HS-5 (cell line): ENCODE measurements at places on chromosomes 16 and 17.
A peak's percentile ranks its signal among the peaks of the same experiment; 100 is the strongest.

DNA sequence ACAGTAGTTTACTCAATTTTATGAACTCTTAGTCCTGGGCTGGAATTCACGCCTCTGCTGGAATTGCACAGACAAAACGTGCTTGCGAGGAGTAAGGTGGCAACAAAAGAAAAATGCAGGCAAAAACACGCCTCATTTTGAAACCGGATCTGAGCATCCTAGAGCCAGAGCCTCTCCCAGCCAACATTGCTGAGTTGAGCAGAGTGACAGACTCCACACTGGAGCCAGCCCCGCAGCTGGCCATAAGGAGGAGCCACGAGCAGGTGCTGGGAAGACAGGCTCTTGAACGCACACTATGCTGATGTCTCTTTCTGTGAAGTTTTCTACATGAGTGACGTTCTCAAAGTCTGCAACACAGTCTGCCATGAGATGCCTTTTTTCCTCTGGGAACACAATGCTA lies 14.6 kb upstream of the HSBP1 start:
- DNase-seq, result no peak

- DNase-seq, result no peak
These were observed 52.0 kb upstream of the AMZ2 start for GRCh38 chr17:68195667-68196393.

DNA sequence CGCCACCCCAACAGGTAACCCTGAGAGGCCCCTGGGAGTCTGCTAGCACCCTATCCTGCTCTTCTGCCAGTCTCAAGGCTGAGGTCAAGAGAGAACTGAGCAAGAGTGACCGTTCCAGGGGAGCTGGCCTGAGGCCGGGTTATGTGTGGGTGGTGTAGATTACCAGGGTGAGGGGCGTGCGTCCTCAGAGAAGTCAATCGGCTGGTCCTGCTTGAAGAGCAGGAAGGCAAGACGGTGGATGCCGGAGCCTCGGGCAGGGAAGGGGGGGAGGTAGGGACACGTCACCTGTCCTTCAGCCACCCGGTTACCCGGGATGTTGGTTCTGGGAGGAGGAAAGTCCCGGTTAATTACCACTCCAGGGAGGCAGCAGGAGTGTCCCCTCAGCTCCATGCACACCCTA lies 2.6 kb upstream of the TRIM65 start:
- no peak for DNase-seq

DNA sequence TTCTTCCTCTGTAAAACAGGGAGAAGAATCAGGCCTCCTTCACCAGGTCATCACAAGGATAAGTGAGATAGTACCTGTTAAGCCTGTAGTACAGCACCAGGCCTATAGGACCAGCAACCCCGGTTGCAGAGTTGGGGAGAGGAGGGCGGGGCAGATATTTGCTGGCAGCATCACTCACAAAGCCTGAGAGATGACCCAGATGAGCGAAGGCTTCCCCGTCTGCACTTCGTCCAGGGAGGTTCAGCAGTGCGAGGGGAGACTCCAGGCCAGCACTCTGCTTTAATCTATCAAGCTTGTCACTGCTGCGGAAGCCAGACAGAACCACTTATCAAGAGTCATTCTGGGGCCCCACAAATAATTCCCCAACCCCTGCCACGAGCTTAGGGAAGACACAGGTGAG lies 15.8 kb upstream of the RBBP6 start:
- no peak for DNase-seq

DNA sequence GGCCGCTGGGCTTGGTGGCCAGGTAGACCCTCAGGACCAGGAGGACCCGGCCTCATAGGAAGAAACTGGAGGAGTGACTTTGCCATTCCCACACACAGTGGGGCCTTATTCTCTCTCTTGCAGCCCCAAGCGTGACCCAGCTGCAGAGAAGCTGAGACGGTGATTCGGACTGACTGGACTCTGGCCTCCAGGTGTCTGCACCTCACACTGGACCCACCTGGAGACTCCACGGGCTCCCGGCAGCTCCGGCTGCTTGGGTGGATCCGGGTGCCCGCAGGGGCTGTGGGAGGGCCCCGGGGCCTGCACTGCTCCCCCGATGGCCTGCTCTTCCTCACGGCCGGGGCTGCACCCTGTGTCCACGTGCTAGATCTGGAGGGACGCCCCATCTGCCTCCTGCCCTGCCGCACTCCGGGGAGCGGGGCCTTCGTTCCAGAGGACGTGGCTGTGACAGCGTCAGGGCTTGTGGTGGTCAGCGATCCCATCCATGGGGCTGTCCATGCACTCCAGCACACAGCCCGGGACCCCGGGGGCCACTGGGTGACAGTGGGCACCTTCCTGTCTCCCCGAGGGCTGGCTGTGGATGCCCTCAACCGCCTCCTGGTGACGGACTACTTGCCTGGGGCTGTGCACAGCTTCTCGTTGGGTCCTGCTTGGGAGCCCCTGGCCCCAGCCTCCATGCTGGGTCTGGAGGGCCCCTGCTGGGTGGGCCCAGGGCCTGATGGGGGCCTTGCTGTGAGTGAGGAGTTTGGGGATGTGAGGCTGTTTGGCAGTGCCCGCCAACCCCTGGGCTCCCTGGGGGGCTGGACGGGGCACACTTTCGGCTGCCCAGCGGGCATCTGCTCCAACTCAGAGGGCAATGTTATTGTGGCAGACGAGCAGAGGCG lies 810 bp downstream of the NHLRC4 start:
- DNase-seq, result no peak

GRCh38 chr17:418421-418751 lies 65.8 kb upstream of the RPH3AL start:
- no peak for DNase-seq

- DNase-seq, result no peak
These were observed 47.0 kb upstream of the MARCHF10 start for GRCh38 chr17:62855156-62855555.

DNA sequence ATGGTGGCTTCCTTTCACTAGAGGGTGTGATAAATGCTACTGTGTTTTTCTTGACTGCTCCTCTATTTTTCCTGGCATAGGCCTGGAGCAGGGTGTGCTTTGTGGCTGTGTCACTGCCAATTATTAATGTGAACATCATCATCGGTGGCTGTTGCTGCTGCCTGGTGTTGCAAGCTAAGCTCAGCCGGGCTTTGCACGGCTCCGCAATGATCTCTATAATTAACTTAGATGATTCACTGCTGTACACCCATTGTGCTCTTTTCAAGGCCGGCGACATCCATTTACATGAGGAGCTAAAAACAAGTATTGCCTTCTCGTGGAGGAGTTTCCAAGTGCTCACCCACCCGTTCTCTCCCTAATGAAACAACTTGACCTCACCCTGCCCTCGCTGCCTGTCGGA lies 160.1 kb upstream of the IRX3 start:
- no peak for DNase-seq

- DNase-seq, result no peak
These were observed 150.0 kb downstream of the C16orf78 start for GRCh38 chr16:49523435-49524159.

DNA sequence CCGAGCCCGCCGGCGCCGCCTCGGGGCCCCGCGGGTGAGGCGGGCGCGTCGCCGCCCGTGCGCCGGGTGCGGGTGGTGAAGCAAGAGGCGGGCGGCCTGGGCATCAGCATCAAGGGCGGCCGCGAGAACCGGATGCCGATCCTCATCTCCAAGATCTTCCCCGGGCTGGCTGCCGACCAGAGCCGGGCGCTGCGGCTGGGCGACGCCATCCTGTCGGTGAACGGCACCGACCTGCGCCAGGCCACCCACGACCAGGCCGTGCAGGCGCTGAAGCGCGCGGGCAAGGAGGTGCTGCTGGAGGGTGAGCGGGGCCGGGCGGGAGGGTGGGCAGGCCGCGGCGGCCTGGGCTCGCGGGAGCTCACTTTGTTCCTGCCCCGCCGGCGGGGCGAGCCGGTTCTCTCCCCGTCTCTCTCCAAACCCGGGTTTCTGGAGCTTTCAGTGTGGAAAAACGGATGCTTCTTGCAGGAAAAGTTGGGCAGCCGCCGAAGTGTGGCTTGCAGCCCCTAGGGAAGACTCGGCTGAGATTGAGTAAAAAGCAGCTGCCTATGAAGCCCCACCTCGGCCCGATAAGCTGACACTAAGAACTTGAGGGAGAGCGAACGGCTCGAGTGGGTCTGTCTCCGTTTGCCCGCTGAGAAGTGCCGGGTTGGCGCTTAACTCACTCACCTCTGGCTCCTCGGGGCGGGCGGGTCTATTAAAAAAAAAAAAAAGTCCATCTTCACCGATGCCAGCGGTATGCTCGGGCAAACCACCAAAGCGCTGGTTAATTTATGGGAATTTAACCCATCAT lies 677 bp downstream of the SNTB2 start:
- no peak for DNase-seq

GRCh38 chr17:61659437-61659836 lies 68.4 kb upstream of the NACA2 start:
- DNase-seq, result no peak

GRCh38 chr17:13756763-13757162 lies 155.0 kb upstream of the HS3ST3A1 start:
- no peak for DNase-seq

- DNase-seq, result no peak
These were observed 5.9 kb upstream of the CORO6 start for GRCh38 chr17:29628644-29629043.

DNA sequence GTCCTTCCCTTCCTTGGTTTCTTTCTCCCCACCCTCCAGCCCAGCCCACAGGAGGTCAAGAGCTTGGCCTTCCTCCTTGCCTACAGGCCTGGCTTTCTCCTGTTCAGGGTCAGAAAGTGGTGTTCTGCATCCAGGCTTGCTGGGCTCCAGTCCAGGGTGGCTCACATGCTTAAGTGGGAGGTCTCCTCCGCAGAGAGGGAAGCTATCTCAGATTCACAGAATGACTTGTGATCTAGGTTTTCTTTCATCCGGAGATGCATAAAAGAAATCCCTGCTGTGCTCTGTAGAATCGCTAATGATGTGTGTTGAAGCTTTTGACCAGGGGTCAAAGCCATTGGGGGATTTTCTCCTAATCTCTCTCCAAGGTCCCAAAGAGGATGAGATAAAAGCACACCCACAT lies 382.3 kb upstream of the EEF2KMT start:
- DNase-seq, result no peak

GRCh38 chr17:16439811-16440351 lies 24.5 kb downstream of the TRPV2 start:
- DNase-seq, result no peak

- DNase-seq, result peak; percentile 53
These were observed 7.3 kb downstream of the KIF18B start for GRCh38 chr17:44940317-44940716.

DNA sequence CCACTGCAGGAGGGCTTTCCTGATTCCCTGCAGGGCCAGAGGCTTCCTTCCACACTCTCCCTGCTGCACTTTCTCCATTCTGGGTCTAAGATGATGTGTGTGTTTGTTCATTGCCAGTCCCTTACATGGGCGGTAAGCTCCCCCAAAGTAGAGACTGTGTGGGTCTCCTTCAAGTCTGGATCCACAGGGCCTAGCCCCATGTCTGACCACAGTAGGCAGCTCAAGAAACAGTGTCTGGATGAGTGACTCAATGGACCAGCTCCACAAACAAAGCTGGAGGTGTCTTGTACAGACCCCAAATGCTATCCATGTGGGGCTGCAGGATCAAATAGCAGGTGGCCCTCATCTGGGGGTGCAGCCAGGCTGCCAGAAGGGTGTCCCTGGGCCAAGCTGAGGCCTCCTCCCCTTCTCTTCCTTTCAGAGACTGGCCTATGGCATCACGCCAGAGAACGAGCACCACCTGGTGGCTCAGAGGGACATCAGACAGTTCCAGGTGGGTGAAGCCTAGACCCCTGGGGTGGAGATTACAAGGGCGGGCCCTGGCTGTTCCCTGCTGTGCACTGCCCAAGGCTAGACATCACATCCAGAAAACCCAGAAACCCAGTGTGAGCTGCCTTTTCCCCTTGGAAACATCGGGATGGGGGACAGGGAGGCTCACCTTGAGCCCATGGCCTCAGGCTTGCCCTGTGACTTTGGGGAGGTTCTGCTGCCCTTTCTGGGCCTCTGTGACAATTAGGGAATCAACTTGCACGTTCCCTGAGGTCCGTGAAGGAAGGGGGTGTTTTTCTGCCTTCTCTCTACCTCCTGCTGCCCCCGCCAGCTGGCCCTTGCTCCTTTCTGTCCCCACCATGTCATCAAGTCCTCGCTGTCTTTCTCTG lies 45.9 kb downstream of the SLC6A2 start:
- DNase-seq, result peak; percentile 8

GRCh38 chr17:53659181-53659580 lies 163.5 kb upstream of the KIF2B start:
- no peak for DNase-seq

DNA sequence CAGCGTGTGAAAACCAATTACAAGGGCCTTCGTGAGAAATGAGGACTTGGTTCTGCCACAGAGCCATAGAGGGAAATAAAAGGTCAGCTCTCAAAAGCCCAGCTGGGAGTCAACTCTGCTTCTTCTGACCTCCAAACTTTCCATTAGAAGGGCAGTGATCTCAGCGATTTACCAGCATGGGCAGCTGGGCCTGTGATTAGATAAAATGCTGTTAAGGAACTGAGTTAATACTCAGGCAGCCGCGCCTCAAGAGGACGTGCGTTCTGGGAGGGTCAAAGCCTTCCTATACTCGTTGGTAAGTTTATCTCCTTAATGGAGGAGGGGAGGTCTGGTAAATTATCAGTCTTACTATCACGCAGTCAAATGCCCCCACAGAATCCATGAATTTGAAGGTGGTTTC lies 480.2 kb upstream of the ERCC4 start:
- DNase-seq, result no peak

DNA sequence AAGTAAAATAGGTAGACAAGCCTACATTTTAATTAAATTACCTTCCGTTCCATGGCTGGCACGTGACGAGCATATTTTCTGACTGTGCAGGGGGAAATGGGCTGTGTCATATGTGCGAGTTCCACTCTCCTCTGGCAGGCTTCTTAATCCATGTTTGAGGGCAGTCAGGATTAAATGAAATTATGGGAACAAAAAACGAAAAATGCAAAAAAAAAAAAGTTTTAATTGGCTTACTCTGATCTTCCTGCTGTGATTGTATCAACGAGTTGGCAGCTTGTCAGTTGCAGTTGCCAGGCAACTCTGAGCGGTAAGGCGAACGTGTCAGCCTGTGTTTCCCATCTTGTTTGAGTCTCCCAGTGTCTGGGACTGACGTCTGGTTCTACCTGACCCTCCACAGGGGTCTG lies 302.9 kb upstream of the XYLT1 start:
- DNase-seq, result no peak

- DNase-seq, result no peak
These were observed 17.9 kb upstream of the ATP2A3 start for GRCh38 chr17:3982113-3982512.

DNA sequence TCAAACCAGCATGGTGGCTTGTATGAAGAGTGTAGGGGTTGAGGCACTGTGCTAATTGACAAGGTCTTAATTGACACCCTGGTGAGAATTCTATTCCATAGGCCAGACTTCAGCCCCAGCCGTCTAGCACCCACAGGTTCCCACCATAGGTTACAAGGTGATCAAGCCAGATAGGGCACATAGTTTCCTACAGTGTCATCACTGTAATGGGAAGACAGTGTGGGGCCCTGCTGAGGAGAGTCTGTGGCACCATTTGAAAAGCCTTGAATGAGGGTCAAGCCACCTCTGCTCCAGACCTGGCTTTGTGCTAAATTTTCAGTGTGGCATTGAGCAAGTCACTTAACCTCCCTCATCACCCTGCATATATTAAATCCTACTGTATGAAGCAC lies 36.2 kb downstream of the YPEL2 start:
- DNase-seq, result no peak

- no peak for DNase-seq
These were observed 37.7 kb downstream of the BAHCC1 start for GRCh38 chr17:81432941-81433340.
